ENCODE measurements at places on chromosomes 7 and 10.

GRCh38 chr7:84231157-84231556 lies 36.6 kb upstream of the SEMA3A start:
- no peak for DNase-seq

DNA sequence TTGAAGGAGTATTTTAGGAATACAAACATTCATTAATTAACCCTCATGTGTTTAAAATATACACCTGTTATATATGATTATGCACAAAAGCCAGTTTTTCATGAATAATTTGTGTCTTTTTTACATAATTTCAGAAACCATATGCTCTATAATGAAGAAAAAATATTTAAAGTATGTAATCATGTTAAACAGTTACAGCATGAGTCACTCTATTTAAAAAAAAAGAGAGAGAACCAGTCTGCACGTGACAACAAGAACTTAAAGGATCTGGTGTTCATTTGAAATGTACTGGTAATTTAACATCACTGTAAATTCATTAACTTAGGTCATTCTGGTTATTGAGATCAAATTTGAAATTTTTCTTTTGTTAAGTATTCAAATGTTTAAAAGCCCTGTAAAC lies 228.5 kb downstream of the CACNB2 start:
- no peak for DNase-seq

GRCh38 chr10:9851808-9852207 lies 1165.9 kb upstream of the CELF2 start:
- no peak for DNase-seq

DNA sequence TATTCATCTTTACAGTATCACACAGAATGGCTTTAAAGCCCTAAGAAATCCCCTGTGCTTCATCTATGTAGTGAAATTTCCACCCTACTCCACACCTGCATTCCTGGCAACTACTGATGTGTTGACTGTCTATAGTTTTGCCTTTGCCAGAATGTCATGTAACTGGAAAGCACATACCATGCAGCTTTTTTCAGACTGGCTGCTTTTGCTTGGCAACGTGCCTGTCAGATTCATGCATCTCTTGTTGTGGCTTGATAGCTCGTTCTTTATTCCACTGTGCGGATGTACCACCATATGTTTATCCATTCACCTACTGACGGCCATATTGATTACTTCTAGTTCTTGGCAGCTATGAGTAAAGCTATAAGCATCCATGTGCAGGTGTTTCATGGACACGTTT lies 30.6 kb downstream of the RBM17 start:
- DNase-seq: no peak

- no peak for DNase-seq
Observed at GRCh38 chr7:53996876-53997275, 545.3 kb upstream of the VSTM2A start.

- DNase-seq: no peak
Observed at GRCh38 chr10:18271491-18271890, 131.3 kb downstream of the CACNB2 start.

GRCh38 chr10:113751181-113751732 lies at the start of gene PLEKHS1:
PLEKHS1 (plus strand) TSS chr10:113751682; CDS start chr10:113755278, 3,596 bp downstream.
- DNase-seq: no peak

DNA sequence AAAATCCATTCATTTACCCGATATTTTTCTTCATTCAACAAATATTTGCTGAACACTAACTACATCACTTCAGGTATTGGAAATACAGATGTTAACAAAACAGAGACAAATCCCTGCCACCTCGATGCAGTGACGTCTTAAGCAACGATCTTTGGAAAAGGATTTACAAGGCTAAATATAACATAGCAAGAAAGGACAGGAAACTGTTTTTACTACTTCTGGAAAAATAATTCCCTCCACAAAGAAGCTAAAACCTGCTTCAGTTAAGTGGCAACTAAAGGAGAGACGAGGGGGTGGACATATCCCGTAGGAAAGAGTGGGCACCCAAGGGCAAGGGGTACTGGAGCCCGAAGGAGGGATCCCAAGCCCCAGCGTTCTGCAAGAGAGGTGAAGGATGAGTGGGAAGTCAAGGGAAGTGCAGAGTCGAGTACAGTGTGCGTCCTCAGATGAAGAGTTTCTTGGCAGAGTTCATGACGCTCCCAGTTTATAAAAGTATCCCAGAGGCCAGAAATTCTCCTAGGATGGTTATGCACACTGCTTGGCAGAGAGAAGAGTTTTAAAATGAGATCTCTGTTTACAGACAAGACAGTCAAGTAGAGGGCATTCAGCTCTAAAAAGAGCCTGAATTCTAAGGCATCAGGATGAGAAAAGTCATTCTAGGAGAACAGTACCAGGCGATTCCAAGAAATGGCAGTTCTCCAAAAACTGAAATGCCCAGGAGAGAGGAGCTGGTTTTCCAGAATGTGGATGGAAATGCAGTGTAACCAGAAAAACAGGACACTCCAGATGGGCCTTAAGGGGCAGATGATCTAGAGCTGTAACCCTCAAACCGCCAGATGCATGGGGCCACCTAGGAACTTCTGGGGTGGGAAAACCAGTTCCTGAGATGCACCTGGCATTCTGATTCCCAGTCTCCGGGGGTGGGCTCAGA lies 97.3 kb downstream of the GRB10 start:
- no peak for DNase-seq

DNA sequence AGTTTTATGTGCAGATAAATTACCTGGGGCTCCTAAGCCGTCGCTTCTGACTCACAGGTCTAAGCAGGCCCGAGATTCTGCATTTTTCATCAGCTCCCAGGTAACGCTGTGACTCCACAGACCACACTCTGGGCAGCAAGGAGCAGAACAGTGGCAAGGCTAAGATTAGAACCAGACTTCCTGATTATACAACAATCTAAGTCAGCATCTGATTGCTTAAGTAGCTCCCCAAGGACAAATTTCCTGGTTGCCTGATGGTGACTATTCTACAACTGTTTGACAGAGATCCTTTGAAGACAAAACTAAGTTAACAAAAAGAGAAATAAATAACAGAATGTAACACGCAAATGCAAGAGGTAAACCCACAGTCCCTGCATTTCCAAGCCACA lies 69.0 kb downstream of the CREB3L2 start:
- no peak for DNase-seq

DNA sequence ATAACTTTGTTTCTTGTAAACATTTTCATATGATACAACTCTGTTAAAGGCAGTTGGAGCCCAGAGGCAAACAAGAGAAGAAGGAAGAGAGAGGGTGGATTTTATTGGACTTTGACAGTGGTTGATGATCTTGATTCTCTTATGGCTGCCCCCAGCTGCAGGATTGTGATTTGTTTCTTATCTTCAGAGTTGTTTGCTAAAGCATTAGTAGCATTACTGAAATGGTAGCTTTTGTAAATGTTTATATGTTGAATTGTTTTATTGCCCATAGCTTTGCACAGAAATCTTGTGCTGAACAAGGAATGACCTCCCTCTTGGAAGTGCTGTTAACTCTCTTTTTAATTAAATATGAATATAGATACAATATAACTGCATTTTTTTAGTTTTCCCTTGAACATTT lies 309.4 kb downstream of the AUTS2 start:
- DNase-seq: no peak

DNA sequence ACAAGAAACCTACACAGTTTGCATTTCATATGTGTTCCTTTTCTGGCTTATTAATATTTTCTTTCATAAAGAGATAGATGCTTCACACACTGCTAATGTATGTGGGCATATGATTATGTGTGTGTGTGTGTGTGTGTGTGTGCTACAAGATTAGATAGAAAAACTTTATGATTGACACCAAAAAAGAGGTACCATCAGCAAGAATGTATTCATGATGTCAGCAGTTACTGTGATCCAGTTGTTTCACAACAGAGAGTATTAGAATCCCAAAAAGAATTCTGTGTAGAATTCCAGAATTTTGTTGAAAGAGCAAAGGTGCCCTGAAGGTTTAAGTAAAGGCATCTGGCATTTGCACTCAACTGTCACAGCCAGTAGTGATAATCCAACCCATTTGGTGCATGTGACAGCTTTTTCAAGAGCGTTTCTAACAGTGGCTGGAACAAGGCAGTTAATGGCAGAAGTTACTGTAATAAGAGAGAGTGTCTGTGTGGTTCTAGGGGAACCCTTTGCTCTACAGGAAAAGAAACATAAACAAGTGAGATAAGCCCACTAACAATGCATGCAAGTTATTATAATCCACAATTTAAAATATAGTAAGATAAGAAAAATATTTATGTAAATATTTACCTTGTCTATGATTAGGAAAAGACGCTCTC lies 16.6 kb downstream of the RELN start:
- no peak for DNase-seq

GRCh38 chr7:154858836-154859537 lies 143.9 kb downstream of the PAXIP1 start:
- DNase-seq: no peak

- DNase-seq: no peak
Observed at GRCh38 chr7:155893664-155894063, 81.4 kb upstream of the SHH start.

DNA sequence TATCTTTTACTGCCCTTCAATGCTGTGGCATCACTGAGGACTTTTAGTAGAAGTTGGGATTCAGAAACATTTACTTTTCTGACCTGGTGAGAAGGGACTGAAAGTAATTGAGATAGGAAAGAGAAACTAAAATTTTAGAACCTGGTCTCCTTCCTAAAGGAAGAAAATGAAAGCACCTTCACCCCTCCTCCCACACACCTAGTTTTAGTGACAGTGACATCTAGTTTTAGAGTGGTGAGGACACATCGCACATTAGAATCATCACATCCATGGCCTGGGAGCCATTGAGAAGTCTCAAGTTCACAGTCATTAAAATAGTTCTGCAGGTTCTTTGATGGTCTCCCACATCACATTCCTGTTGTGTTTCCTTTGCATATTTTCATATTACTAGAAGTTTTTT lies 16.1 kb downstream of the TAS2R41 start:
- DNase-seq: no peak

DNA sequence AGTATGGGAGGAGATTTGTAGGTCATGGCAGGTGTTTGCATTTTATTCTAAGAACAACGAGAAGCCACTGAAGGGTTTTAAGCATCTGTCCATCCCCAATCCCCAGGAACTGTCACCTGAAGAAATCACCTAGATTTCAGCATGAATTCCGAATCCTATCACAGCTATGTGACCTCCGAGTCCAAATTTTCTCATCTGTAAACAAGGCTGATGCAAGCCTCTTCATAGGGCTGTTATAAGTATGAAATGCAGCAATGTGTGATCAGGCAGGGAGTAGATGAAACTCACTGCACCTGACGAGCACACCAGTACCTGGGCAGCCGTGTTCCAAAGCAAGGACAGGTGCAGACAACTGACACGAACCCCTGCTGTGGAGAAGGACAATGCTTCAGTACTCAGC lies 14.0 kb downstream of the HABP2 start:
- no peak for DNase-seq

DNA sequence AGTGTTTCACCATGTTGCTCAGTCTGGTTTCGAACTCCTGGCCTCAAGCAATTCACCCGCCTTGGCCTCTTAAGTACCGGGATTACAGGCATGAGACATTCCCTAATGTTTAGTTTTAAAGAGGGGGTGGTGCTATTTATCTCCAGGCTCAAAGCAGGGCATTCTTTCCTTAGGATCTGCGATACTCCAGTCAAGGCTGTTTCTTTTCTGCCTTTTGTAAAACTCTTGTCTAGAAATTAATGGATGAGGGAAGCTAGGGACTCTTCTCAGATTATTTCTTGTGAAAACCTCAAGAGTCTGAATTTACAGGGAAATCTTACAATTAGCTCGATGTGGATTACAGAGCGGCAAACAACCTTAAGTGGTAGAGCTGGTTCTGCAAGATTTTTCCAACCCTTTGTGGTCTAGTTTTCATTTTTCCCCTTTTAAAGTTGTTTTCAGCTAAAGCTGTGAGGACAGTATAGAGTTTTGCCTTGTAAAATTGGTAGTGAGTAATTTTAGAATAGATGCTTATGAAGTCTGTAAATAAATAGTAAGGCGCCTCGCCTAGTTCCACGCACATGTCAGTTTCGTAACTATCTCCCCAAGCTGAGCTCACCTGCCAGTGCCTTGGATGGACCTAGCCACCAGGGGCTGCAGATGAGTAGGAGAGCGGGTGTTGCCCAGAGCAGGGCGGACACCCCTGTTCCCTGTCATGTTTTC lies 53.1 kb downstream of the CUX1 start:
- no peak for DNase-seq

- no peak for DNase-seq
Observed at GRCh38 chr7:11748884-11749283, 83.1 kb downstream of the THSD7A start.

GRCh38 chr7:33155811-33156210 lies 26.4 kb downstream of the BBS9 start:
- DNase-seq: no peak

DNA sequence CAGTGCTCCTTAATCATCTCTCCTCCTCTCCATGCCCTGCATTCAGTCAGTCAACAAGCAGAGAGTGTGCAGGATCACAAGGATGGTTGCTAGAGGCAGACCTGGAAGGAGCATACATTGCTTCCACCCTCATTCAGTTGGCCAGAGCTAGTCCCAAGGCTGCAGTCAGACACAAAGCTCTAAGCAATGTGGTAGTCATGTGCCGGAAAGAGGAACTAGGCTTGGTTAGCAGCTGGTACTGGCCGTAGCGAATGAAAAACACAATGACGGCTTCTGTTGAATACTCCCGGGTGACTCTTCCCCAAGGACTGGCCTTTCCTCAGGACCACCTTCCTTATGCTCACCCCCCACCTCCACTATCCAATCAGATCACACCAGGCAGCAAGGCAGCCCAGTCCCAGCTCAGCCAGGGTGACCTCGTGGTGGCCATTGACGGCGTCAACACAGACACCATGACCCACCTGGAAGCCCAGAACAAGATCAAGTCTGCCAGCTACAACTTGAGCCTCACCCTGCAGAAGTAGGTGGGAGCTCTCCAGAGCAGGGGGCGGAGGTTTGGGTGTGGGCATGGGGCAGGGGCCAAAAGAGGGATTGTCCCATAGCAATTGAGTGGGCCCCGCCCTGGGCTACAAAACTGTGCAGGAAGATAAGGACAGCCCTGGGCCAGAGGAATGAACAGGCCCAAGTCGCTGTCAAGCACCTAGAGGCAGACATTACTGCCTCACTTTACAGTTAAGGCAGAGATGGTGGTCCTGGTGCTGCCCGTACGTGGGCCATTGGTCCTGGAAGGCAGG lies 10.9 kb downstream of the LDB3 start:
- DNase-seq: no peak

DNA sequence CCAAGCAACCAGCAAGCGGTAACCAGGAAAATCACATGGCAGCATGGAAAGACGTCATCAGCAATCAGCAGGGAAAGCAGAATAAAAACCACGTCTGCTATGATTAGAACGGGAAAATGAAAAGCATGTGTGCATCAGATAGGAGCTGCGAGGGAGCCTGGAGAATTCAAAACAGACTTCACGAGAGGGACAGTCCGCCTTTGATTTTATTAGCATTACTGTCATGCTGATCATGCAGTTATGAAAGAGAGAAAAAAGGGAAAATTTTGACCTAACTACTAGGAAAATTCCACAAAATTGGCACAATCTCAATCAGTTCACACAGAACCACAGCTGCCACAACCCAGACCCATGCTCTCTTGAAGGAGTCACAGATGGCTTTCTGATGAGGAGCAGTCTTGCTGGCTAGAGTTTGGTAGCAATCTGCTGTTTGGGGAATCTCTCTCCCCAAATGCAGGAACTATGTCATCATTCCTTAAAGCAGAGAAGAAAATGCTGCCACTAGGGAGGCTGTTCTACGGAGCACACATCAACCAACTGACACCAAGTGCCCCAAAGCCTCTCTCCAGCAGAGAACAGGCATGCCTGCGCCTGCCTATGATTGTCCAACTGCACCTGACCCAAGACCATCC lies 295.9 kb downstream of the TNS3 start:
- no peak for DNase-seq

- DNase-seq: no peak
Observed at GRCh38 chr10:127345231-127345965, 149.0 kb upstream of the INSYN2A start.
